ENCODE measurements at places on chromosomes 4 and X. TPM values are rescaled to one million over a fixed set of nuclear protein-coding genes. Genes with fewer than 3 reads are reported as not detected.

The IQCM gene
- total RNA-seq, result not detected

The MAGEC2 gene
- total RNA-seq, result not detected

The ALAS2 gene
- total RNA-seq, result not detected

The TLR6 gene
- total RNA-seq, result 5.3 TPM

The SAGE1 gene
- not detected for total RNA-seq

The CLNK gene
- total RNA-seq, result not detected

The SSX3 gene
- not detected for total RNA-seq

The IL1RAPL1 gene
- 0.29 TPM for total RNA-seq

The PNMA6F gene
- total RNA-seq, result not detected

Data from thoracic aorta endothelial cell (primary cell).